ENCODE measurements at places on chromosomes 11 and 22.

- no peak for DNase-seq
Observed at GRCh38 chr11:115869780-115870431, 365.7 kb upstream of the CADM1 start.

- no peak for DNase-seq
Observed at GRCh38 chr11:47991894-47992293, 11.5 kb downstream of the PTPRJ start.

- no peak for DNase-seq
Observed at GRCh38 chr11:33182246-33182878, 21.1 kb upstream of the CSTF3 start.

DNA sequence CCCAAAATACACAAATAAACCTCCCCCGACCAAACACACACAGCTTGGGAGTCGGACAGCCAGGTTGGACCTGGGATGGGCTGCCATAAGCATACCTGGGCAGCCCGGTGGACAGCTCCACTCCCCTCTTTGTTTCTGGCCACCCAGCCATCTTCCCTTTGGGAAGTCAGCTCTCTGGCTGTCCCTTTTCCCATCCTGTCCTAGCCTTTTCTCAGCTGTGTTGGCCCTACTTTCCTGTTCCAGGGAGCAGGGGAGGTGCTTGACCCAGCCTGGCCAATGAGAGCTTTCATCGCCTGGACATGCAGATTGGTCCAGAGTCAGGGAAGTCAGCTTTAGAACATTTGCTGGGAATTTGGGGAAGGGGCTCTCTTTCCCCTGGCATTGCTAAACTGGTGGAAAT lies 68.7 kb upstream of the NECTIN1 start:
- DNase-seq: no peak

- no peak for DNase-seq
Observed at GRCh38 chr11:47518212-47518964, 34.5 kb downstream of the CELF1 start.

DNA sequence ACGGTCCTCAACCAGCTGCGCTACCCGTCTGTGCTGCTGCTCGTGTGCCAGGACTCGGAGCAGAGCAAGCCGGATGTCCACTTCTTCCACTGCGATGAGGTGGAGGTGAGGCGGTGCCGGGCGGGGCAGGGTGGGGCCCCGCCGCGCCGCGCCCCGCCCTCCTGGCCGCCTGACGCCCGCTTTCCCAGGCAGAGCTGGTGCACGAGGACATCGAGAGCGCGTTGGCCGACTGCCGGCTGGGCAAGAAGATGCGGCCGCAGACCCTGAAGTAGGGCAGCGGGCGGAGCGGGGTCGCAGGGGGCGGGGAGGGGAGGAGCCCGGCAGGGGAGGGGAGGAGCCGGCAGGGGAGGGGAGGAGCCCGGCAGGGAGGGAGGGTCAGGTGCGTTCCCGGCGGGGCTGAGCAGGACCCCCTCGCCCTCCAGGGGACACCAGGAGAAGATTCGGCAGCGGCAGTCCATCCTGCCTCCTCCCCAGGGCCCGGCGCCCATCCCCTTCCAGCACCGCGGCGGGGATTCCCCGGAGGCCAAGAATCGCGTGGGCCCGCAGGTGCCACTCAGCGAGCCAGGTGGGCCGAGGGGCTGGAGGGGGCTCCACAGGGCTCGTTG lies 14.7 kb downstream of the EPS8L2 start:
- peak; percentile 59 for DNase-seq

- peak; percentile 39 for DNase-seq
Observed at GRCh38 chr11:118436639-118437207, 431 bp downstream of the KMT2A start.

- peak; percentile 75 for DNase-seq
Observed at GRCh38 chr11:2892215-2892966, 6.8 kb upstream of the CDKN1C start.

DNA sequence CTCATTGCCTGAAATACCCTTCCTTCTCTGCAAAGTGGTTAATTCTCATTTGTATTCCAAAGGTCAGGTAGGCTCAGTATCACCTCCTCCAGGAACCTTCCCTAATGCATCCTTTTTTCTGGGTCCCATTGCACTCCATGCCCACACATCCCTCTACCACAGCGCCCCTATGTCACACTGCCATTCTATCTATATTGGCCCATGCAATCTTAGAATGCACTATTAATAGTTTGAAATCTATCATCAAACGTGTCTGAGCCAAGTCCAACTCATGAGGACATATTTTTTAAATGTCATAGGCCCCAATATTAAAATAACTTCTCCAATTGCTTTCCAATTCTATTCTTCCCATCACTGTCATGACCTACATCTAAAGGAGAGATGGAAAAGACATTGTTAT lies 495.1 kb downstream of the SOX6 start:
- DNase-seq: no peak

- no peak for DNase-seq
Observed at GRCh38 chr11:66722745-66723651, 6.0 kb downstream of the SPTBN2 start.

DNA sequence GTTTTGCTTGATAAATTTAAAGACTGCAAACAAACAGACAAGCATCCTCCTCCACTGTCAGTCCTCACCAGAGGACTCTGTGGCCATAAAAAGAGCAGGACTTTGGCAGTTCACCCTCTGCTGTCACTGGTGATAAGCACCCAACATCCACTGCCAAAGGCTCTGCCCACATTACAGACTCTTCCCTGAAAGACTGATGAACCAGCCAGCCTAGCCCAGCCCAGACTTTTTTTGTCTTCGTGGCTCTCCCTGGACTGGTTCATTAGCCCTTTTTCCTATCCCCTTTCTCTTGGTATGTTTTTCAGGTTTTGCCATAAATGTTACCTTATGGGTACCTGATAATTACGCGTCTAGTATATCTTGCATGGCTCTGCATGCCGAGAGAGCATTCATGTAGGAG lies 15.1 kb downstream of the ST14 start:
- no peak for DNase-seq

DNA sequence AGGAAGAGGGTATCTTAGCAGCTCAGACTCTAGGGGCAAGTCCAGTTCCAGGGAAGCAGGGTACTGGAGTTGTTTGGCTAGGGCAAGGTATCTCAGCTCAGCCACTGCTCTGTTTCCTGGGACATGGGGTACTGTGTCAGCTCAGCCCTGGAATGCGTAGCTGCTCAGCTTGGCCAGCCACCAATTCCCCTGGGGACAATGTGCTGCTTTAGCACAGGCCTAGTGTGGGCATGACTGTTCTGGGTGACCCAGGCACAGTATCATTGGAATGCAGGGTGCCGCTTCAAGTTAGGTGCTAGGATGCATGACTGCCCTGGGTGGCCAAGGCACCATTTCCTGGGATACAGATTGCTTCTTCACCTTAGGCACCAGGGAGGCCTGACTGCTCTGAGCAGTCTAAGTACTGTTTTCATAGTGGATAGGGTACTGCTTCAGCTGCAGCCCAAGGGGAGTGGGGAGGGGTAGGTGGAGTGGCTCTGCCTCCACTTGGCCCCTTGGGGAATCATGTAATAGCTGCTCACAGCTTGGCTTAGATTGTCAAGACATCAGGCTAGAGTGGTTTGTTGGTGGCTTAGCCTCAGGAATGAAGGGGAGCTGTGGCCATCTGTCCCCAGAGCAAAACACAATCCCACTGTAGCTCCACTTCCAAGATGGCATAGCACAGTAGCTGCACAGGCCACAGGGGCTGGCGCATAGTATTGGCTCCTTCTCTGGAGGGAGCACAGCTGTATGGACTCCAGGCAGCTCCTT lies 36.0 kb downstream of the MADD start:
- DNase-seq: peak; percentile 53

GRCh38 chr11:62150887-62151736 lies 27.3 kb downstream of the INCENP start:
- DNase-seq: no peak

DNA sequence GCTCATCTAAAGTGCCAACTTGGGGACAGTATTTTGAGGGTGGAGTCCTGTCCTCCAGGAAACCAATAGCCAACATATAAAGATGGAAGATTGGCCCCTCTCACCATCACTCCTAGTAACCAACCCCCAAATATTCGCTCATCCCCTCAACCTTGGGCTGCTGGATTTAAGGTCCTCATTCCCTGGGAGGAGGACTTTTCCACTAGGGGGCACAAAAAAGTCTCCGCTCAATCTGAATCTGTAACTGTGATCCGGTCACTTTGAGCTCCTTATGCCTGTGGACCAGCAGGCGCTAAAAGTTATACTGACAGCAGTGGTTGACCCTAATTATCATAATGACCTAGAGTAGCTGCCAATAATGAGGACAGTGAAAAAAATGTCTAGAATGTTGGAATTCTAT lies 20.5 kb upstream of the CLPB start:
- no peak for DNase-seq

DNA sequence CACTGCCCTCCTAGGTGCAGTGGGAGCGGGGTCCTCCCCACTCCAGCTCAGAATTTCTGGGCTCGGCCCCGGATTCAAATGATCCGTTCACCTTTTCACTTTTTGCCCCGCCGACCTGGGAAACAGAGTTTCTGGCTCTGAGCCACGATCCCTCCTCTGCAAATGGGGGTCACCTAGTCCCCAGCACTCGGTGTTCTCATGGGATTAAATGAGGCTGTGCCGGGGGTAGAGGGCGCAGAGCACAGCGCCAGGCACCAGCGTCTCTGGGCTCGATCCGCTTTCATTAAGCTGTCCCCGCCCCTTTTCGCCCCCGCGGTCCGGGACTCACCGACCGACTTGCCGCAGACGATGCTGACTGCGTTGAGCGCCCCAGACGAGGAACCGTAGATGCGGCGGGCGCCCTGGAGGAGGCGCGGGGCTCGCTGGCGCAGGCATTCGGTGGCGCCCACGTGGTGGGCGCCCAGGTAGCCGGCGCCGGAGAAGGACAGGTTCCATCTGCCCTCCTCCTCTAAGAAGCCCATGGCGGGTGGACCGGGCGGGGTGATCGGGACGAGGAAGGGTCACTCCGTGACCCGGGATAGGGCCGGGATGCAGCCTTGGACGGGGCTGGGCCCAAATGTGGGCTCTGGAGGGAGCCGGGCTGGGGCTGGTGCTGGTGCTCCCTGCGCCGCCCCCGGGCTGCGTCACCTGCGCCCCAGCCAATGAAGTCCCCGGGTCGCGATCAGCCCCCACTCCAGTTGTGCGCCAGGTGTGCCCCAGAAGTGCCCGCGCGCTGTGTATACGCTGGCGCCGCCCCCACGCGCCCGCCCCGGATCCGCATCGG lies at the start of gene PNPLA5:
TSS of gene PNPLA5 (minus strand) at position 654 of the 823 bp plus-strand sequence. CDS start at position 521, 133 bp downstream.
- no peak for DNase-seq

- DNase-seq: no peak
Observed at GRCh38 chr11:98564233-98564632, 456.5 kb upstream of the CNTN5 start.

DNA sequence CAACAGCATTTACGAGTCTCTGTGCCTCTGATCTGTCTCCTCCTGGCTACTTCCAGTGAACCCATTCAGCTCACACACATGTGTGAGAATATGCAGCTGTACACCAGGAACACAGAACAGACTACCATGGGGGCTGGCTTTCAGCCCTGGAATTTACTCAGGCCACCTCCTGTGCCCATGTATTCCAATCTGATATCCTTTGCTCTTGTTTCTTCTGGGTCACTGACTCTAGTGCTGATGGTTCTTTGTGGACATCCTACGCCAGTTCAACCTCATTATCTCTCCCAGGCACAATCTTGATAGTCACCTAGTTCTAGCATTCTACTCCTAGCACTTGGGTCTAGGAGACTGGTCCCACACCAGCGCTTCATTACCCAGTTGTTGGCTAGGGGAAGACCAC lies 23.0 kb upstream of the ZC3H12C start:
- no peak for DNase-seq

- DNase-seq: no peak
Observed at GRCh38 chr11:120188371-120188770, 22.5 kb upstream of the OAF start.

GRCh38 chr22:37807410-37808293 lies at the start of gene GCAT:
Gene GCAT, plus strand, starts transcription at chr22:37807934. Its CDS starts 34 bp downstream, at chr22:37807968.
- DNase-seq: peak; percentile 96

GRCh38 chr11:109708184-109708583 lies 286.2 kb downstream of the C11orf87 start:
- no peak for DNase-seq

GRCh38 chr11:68206211-68206610 lies 6.9 kb downstream of the KMT5B start:
- no peak for DNase-seq

DNA sequence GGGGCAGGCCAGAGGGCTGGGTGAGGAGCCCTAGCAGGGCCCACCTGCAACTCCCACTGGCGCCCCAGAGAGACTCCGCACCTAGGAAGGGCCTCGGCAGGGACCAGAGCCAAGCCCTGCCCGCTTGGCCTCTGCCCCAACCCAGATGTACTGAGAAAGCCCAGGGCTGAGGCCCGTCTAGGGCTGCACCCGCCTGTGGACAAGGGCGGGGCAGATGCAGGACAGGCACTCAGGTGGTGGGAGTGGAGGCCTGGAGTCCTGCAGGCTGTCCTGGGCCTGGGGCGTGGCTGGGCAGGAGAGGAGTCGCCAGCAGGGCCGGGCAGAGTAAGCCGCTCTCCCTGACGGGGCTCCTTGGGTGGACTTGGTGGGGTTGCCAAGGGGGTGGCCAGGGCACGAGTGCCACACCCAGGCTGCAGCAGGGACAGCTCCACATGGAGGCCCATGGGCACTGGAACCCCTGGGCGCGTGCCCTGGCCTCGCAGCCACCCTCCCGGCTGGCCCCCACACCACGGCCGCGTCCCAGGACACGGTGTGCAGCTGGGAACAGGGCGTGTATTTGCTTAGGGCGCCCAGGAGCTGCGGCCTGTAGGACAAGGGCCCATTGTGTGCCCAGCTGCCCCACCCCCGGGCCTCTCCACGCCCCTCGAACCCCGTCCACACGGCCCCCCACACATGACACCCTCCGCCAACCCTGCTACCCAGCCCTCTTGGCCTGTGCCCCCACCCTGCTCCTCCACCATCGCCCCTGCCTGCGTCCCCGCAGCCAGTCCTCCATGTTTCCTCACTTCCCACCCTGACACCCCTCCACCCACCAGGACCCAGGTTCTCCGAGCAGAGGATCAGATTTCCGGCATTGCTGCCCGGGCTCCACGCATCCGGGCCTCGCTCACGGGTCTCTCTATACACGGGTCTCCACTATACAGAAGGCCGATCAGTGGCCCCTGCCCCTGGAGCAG lies 11.3 kb upstream of the PIM3 start:
- no peak for DNase-seq

- DNase-seq: no peak
Observed at GRCh38 chr22:41722496-41722895, 23.2 kb downstream of the MEI1 start.

DNA sequence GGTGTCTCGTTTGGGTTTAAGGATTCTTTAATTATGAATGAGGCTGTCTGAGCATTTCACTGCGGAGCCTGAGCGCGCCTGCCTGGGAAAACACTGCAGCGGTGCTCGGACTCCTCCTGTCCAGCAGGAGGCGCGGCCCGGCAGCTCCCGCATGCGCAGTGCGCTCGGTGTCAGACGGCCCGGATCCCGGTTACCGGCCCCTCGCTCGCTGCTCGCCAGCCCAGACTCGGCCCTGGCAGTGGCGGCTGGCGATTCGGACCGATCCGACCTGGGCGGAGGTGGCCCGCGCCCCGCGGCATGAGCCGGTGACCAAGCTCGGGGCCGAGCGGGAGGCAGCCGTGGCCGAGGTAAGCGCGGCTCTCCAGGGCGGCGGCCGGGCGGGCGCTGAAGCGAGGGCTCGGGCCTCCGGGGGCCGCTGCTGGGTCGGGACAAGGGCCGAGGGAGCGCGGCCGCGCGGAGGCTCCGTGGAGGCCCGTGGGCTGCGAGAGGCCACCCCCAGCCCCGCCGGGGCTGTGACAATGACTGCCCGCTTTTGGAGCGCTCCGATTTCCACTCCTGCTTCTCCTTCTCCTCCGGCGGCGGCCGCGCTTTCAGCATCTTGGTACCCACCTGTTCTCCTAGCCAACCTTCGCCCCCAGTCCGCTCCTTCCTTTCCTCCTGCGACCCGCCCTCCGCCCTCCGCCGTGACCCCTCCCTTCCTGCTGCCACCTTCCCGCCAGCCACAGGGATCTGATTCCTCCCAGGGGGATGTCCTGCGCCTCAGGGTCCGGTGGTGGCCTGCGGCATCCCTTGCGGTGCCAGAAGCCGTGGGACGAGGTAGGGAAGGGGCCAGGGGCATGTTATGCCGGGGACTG lies at the start of gene EXT2:
TSS of gene EXT2 (plus strand) at position 173 of the 854 bp plus-strand sequence. CDS start 12,035 bp downstream, outside the sequence.
- peak; percentile 91 for DNase-seq
